ENCODE measurements at places on chromosomes 2 and 18. TPM values are rescaled to one million over a fixed set of nuclear protein-coding genes. Genes with fewer than 3 reads are reported as not detected.

Gene SERPINB13
- total RNA-seq, result not detected

Gene NRP2
- 7.6 TPM for total RNA-seq

Gene LYPD6B
- total RNA-seq, result 9.9 TPM

Gene RAB11FIP5
- total RNA-seq, result 19.2 TPM

Gene ABCB11
- not detected for total RNA-seq
